ENCODE measurements at places on chromosomes 3 and 15.

DNA sequence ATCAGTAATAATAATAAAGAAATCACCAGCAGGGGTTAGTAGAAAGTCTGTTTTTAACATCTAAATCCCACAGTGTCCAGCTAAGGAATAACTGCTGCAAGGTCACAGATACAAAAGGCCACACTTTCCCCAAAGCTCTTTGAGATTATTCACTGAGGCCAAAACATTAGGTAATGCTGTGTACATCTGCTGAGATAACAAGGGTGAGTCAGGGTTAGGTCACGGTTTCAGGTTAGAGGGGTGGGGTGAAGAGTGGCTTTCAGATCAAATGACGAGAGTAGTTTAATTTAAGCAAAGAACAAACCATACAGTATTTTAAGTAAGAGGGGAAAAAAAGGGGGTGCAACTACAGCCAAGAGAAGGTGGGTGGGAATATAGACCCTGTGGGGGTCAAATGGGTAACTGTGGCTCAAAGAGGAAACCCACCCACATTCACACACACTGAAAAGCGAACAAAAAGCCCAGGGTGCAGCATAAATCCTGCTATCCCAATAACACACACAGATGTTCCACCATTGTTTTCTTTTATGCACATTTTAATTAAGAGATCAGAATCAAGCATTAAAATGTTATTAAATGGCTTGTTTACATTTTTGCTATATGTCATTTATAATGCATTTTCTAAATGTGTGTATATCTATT lies 412.9 kb downstream of the TIGIT start:
- no peak for DNase-seq

GRCh38 chr3:120244834-120245225 lies 40.2 kb downstream of the GPR156 start:
- DNase-seq: no peak

DNA sequence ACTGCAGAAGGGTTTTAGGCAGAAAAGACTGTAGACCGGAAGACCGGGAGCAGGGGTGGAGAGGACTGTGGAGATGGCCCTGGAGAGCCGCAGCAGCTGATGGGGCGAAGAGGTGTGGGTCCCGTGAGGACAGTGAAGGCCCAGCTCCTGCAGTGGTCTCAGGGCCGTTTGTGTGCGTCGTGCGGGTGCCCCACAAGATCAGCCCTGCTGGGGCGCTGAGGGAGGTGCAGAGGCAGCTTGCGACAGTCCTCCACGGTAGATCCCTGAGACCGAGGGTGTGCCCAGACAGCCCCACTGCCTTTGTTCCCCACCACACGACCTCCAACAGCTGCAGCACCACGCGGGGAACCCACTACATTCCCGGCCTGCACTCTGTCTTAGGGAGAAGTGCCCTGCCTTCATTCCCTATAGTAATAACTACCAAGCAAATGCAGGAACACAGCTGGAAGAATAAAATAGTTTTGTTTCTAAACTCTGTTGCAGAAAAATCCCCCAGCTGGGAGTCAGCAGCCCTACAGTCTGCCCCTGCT lies 19.0 kb upstream of the CRABP1 start:
- DNase-seq: no peak

- DNase-seq: no peak
These were observed 40.2 kb downstream of the TMEM212 start for GRCh38 chr3:171883257-171883892.

DNA sequence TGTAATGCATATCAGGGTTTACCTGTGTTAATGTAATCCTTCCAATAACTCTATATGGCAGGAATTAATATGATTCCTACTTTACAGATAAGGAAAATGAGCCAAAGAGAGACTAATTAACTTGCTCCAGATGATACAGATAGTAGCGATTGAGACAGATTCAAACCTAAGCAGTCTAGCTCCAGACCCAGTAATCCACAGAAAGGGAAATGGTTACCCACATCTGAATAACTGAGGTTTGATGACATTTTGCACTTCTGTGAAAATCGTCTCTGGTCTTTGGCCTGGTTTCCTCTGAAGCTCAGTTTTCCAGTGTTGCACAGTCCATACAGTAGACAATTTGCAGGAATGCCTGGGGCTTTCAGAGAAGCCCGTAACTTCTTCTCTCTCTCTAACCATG lies 177.1 kb upstream of the UMPS start:
- DNase-seq: no peak

DNA sequence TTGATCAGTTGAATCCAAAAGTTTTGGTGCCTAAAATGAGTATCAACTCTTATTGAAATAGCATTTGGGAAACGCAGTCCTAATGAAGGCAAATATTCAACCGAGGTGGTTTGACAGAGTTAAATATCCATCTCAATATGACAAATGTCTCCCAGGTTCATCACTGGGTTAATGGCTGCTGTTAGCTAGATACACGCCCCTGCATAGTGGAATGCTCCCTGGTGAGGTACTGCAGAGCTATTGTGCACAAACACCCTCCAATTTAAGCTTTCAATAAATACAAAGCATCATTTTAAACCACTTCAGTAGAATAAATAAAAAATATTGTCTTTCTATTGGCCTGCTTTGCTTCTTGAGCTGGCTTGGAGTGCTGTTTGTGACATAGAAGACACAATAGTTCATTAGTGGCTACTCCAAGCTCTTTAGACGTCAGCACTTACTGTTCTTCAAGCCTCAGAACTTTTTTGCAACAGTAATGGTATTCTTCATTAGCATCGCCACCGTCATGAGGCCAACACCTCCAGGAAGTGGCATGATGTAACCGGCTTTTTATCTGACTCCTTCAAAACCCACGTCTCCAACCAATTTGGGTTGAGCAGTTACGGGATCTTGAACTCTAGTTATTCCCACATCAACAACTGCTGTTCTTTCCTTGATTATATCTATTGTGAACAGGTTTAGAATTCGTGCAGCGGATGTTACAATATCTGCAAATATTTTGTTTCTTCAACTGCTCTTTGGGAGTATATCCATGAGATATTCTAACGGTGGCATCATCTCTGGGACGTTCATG lies 1159.6 kb upstream of the EPHA6 start:
- DNase-seq: no peak

GRCh38 chr3:147015334-147015733 lies 391.0 kb downstream of the ZIC4 start:
- DNase-seq: no peak

GRCh38 chr15:81776976-81777375 lies 268.8 kb downstream of the MEX3B start:
- no peak for DNase-seq

DNA sequence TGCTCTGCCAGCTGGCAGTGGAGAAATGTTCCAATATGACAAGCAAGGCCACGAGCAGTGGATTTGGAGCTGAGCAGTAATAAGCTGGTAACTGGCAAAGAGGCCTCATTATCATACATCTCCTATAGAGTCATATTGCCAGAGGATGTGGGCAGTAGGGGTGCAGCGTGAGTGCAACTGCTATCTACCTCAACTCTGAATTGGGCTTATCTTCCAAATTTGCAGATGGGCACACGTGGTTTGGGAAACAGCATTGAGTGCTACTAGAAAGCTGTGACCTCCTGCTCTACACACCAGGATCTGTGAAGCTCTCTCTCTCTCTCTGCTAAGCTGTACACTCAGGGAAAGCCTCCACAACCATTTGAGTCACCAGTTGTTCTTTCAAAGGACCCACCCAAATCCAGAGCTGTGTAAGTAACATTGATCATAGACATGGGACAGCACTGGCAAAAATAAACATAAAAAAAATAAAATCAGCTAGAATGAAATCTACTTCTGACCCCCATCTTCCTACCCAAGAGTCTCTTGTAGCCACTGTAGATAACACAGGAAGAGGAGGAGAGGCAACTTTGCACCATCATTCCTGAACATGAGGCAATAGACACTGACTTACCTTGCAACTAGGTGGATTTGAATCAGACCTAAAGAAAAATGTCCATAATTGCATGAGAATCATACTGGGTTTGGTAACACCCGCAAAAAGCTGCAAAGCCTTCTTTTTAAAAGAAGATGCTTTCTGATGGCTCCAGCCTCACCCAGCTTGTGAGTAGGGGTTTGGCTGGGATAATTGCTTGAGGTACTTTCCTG lies 82.9 kb upstream of the THBS1 start:
- DNase-seq: no peak

GRCh38 chr3:56771376-56771775 lies 30.4 kb downstream of the ARHGEF3 start:
- no peak for DNase-seq

DNA sequence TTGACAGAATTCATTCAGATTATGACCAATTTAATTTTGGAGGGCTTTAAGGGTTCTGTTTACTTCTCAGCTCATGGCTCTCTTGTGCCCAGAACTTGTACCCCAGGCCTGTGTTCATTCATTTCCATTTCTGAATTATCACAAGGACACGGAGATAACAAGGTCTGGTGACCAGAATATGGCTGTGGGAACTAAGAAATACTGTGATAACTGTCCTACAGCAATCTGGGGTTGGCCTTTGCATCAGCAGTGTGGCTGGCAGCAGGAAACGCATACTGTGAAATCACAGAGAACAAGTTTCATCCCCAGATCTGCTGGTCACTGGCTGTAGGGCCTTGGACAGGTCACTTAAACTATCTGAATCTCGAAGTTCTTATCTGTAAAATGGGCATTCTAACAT lies 41.8 kb upstream of the TPM1 start:
- no peak for DNase-seq

GRCh38 chr3:181721046-181721875 lies 9.5 kb downstream of the SOX2 start:
- DNase-seq: no peak

GRCh38 chr3:175426805-175427204 lies 567.7 kb downstream of the NAALADL2 start:
- no peak for DNase-seq

GRCh38 chr3:175932586-175932985 lies 1073.5 kb downstream of the NAALADL2 start:
- no peak for DNase-seq

DNA sequence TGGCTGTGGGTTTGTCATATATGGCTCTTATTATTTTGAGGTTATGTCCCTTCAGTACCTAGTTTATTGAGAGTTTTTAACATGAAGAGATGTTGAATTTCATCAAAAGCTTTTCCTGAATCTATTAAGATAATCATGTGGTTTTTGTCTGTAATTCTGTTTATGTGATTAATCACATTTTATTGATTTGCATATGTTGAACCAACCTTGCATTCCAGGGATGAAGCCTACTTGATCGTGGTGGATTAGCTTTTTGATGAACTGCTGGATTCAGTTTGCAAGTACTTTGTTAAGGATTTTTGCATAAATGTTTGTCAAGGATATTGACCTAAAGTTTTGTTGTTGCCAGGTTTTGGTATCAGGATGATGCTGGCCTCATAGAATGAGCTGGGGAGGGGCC lies 33.1 kb upstream of the IQCF2 start:
- DNase-seq: no peak

All from activated CD8-positive, alpha-beta memory T cell treated with anti-CD3 and anti-CD28 coated beads for 1 hour (primary cell).